ENCODE measurements at places on chromosomes 3 and 15.

GRCh38 chr15:38647683-38648082 is 83.1 kb upstream of the RASGRP1 start:
- DNase-seq = no peak

DNA sequence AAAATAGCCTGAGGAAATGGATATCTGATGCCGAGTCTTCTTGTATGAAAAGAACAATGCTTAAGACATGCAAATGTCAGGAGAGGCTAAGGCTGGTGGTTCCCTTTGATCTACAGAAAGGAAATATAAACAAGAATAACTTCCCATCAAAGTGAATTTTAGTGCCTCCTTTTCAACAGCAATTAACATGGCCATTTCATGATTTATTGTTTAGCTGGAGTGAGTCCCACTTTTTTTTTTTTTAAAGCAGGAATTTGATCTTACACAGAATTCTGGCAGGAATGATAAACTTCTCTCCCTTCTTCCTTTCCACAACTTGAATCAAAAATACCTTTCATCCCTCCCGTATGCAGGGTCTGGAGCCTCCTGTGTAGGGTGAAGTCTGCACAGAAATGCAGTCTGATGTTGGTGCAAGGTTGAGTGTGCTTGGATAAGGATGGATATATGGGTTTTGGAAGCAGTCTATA is 287.0 kb downstream of the MEX3B start:
- no peak for DNase-seq

DNA sequence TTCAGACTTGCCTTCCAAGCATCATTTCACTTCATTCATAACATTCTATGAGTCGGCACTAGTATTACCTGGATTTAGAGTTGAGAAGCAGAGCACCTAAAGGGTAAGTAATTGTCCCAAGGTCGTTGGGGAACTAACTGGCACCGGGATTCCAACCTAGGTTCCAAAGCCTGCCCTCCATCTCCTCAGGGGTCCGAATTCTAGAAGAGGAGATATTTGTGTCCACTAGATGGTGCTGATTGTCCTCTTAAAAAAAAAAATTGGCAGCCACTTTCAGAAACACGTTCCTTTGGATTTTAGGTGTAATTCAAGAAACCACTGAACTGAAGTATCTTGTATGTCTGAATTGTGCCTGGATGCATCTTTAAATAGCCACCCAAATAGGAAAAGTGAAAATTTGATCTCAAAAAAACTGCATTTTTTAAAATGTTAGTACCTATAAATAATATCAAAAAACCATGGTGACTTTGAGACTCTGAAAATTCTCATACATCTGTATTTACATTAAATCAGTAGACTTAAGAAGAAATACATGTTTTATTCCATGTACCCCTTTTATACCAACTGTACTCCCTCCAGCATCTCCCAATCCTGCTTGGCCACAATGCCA is 3.9 kb upstream of the FSIP1 start:
- DNase-seq = peak; percentile 49

- DNase-seq = no peak
These were observed 31.1 kb upstream of the CCDC174 start for GRCh38 chr3:14620512-14620911.

DNA sequence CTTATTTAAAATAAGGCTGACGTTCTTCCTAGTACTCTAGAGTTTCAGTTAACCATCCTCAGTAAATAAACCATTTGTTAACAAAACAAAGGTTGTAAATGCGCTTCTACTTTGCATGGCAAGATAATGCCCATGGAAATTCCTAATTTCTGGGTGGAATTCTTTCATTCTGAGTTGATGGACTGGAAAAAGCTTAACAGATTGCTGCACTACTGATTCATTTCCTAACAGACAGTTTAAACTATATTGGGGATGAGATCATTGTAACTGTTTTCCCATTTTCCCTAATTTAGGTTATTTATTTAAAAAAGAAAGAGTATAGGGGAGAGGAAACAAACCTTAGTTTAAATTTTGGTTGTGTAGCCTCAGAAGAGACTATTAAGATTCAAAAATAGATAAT is 342.2 kb downstream of the NLGN1 start:
- DNase-seq = no peak

- no peak for DNase-seq
These were observed 27.5 kb downstream of the PLA2G4D start for GRCh38 chr15:42066764-42067415.

DNA sequence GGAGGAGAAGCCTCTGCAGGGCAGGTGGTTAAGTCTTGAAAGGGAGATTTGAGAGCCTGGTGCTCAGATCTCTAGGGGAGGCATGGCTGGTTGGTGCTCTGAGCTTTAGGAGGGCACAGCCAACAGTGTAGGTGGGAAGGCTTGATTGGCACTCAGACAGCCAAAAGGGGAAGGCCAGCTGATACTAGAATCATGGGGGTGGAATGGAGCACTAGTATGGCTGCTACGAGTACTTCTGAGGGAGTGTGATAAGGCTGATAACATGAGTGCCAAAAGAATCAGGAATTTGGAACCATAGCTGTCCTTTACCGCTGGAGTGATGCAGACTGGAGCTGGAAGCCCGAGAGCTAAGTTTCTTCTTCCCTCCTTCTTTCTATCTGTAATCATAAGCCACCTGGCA is 184.6 kb upstream of the TBC1D5 start:
- no peak for DNase-seq

DNA sequence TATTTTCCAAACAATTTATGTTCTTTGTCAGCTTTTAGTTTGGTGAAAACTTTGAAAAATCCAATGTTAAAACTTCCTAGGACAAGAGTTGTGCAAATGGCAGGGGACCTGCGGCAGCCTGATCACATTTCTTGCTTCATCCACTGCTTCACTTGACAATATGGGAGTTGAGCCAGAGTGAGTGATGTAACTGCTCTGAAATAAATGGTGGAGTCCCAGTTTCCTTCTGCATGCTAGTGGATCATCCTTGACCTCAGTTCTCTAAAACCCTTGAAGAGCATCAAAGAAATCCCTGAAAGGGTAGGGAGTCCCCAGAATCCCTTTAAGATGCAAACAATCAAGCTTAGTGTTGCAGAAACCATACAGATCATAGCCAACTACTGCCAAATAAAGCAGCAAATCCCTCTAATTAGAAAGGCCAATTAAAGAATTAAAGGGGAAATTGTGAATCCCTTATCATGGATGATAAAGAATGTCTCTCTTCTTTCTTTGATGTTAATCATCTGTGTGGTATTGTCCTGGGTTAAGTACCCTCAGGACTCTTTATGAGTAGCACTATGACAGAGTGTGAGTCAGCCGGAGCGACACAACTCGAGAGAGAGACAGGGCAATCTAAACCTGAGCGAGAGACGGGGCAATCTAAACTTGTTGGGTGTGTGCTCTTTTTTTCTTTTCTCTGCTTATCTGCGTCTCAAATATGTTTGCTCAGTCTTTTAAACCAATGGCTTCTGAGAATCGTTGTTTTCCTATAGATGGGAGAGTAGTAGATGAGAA is 41.8 kb upstream of the GAP43 start:
- DNase-seq = no peak

GRCh38 chr3:65006300-65006739 is 318.5 kb upstream of the ADAMTS9 start:
- DNase-seq = no peak

- no peak for DNase-seq
These were observed 593.2 kb upstream of the DPPA4 start for GRCh38 chr3:109930582-109930981.

- no peak for DNase-seq
These were observed 21.7 kb downstream of the DZIP1L start for GRCh38 chr3:138093721-138094120.

- DNase-seq = no peak
These were observed 102.3 kb downstream of the POLQ start for GRCh38 chr3:121443456-121443855.

GRCh38 chr3:121595765-121596406 is 2.7 kb downstream of the FBXO40 start:
- no peak for DNase-seq

DNA sequence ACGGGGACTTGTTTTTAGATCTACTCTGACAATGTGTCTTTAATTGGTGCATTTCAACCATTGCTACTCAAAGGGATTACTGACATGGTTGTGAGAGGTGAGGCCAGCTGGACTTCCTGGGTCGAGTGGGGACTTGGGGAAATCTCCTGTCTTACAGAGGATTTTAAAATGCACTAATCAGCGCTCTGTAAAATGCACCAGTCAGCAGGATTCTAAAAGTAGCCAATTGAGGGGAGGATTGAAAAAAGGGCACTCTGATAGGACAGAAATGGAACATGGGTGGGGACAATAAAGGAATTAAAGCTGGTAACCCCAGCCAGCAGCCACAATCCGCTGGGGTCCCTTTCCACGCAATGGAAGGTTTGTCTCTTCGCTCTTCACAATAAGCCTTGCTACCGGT is 122.5 kb upstream of the SNRPN start:
- DNase-seq = no peak

GRCh38 chr15:72182244-72182643 is 15.3 kb downstream of the GRAMD2A start:
- no peak for DNase-seq
